ENCODE measurements at places on chromosomes 1 and 21. TPM values are rescaled to one million over a fixed set of nuclear protein-coding genes. Genes with fewer than 3 reads are reported as not detected.

The OR2T2 gene
- total RNA-seq: not detected

The PDPN gene
- total RNA-seq: not detected

DNA sequence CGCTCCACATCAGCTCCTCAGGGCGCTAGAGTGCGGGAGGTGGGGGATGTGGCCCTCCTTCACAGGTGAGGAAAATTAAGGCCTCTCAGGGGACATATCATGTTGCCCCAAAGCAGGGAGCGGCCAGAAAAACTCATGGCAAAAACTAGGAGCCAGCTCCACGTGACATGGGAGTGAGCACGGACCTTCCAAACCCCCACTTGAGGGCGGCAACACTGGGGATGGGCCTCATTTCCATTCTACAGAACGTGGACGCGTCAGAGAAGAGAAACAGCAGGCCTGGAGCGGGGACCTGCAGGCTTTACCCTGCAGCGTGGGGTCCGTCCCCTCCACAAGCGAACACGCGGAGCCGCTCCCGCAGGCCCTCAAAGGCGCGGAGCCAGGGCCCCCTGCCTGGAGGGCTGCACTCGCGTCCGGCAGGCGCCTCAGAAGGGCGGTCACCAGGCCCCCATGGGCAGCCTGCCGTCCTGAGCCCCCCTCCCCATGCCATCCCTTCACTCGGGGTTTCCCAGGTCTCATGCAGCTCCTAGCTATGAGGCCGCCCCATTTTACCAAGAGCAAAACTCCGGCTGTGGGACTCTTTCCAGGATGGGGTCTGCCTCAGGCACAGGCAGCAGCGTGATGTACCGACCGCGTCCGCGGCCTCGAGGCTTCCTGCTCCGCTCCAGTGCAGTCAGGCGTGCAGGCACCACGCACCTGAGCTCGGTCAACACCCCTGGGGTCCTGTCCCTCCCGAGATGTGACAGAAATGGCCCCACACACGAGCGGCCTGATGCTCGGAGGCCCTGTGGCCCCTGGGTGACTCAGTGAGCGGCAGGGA is 5.5 kb downstream of the CFAP410 start:
- H3K4me3 ChIP-seq: no peak overlapping the region
- no peak overlapping the region for H3K27ac ChIP-seq
- no peaks in the 10 kb centered on the region for H3K27me3 ChIP-seq
- DNase-seq: no peak
- peaks cover 1% of the 10 kb centered on the region for H3K36me3 ChIP-seq

GRCh38 chr1:234965111-234965510 is 163.5 kb downstream of the TOMM20 start:
- no peak for DNase-seq
- H3K4me3 ChIP-seq: no peak overlapping the region
- H3K36me3 ChIP-seq: peaks cover 13% of the 10 kb centered on the region
- H3K4me1 ChIP-seq: peaks cover 61% of the 10 kb centered on the region

All from activated naive CD8-positive, alpha-beta T cell treated with anti-CD3 and anti-CD28 coated beads for 36 hours (primary cell).